Activated CD4-positive, alpha-beta T cell treated with anti-CD3 and anti-CD28 coated beads for 48 hours (primary cell): ENCODE measurements at places on chromosomes 4 and X.

DNA sequence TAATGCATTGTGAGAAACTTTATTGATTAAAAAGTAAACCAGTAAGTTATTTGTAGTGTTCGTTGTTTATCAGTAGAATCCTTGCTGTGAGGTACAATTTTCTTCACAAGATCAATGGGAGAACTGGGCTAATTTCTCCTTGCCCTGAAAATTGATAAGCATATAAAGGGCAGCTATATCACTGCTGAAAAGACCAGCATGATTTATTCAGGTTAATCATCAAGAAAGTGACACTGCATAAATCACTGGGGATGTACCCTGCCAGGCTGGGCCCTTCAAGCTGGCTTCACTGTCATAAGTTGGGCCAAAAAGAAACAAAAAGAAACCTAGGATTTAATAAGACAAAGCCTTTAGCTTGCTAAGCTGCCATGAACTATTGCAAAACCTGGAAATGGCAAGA, 746.7 kb downstream of the STPG2 start:
- DNase-seq: no peak

- DNase-seq: no peak
Measured at GRCh38 chr4:8893624-8894423, 22.2 kb upstream of the HMX1 start.

DNA sequence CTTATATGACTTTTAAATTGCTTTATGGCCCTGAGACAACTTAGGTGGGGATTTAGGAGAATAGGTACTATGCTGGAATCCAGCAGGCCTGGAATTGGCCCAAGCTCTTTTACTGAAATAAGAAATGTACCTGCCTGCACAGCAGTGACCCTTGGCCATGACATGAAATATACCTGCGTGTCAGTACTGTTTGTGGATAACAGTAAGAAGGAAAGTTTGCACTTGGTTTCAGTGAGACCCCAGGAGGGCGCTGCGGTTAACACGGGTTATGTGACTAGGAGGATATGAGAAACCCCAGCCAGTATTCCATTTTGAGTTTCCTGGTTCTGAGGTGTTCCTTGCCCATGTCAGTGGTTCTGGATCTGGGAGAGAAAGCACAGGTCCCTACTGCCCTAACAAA, 5.3 kb downstream of the MTM1 start:
- peak; percentile 43 for DNase-seq

GRCh38 chrX:77431227-77431626, 16.0 kb upstream of the FGF16 start:
- no peak for DNase-seq

GRCh38 chrX:125005863-125006262, 313.8 kb upstream of the TEX13C start:
- DNase-seq: no peak

DNA sequence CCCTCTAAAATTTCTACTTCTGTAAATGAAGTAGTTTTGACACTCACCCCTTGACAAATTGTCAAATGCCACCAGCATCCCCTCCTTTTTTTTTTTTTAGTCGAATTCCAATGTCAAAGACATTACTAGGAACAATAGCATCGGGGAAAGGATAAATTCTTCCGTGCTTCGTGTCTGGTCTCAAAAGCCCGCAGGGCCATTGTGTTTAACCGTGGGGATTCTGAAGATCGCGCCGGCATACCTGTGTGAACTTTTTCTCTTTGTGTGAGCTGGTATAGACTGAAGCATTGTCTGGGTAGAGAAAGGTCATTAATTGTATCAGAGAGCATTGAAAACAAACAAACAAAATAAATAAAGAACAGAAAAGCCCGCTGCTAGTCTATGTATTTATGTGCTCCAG, 313.9 kb downstream of the ASMT start:
- DNase-seq: no peak

GRCh38 chr4:184409911-184410692, 64.2 kb downstream of the IRF2 start:
- DNase-seq: peak; percentile 24

- no peak for DNase-seq
Measured at GRCh38 chr4:10879411-10880110, 195.0 kb upstream of the CLNK start.

GRCh38 chrX:46580613-46581012, 7.0 kb downstream of the CHST7 start:
- no peak for DNase-seq

DNA sequence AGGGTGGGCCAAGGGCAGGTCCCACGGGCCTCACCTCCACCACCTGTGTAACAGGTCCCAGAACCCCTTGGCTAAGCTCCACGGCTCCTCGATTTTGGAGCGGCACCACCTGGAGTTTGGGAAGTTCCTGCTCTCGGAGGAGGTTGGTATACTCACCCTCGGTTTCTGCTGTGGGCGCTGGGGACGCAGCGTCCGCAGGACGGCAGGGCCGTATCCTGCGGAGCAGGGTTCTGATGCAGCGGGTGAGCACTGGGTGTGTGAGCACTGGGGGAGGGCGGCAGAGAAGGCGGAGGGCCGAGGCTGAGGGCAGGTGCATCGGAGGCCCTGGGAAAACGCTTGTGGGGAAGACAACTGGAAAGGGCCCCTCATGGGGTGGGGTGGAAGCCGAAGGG, 11.0 kb downstream of the ATP5ME start:
- DNase-seq: no peak

GRCh38 chr4:162732876-162733275, 433.8 kb downstream of the NAF1 start:
- DNase-seq: no peak

- DNase-seq: peak; percentile 29
Measured at GRCh38 chrX:20515841-20516461, 249.2 kb upstream of the RPS6KA3 start.

DNA sequence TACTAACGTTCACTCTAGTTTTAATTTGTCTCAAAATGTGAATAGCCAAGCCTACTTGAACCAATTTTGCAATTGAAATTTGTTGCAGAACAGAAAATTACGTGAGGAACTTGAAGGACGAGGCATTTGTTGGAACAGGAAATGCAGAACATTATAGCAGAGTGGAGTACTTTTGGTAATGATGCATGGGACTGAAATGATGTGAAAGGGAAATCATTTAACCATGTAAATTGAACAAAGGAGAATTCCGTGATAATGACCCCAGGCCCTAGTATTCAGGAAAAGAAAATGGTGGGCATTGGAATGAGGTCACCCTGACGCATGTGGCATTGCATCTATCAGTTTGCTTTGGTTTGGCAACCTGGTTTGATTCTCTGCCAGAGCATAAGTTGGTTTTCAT, 44.9 kb upstream of the BEND4 start:
- DNase-seq: no peak

DNA sequence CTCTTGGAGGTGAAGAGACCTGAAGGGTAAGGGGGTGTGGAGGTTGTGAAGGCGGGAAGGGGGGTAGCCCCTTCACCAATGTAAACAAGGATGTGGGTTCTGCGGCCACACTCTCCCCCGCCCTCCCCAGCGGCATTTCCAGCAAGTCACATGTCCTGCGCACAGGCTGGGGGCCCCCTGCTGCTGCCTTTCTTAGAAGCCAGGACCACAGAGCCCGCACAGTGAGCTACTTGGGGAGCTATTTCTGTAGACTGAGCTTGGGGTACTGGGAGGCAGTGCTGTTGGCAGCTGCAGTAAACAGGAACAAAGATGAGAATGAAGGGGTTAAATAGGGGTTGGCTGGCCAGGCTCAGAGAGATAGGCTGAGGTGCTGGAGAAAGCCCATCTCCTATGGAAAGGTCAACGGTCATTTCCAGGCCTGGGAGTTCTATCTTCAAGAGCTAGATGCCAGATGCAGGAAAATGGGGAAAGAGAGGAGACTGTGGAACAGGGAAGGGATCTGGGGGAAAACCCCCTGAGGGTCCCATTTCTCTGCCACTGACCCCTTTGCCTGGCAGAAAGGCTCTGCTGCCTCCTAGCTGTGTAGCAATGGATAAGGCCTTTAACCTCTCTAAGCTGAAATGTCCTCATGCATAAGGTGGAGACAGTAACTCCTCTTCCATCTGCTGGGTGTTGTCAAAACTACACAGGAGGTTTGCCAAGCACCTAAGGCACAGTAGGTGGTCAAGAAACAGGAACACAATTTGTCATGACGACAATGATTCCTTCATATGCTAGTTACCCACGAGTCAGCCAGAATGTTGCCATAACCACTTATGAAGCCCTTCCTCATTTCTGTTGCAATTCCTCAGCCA, 18.5 kb upstream of the PIM2 start:
- peak; percentile 92 for DNase-seq

- DNase-seq: no peak
Measured at GRCh38 chr4:169098054-169098497, 88.0 kb upstream of the CBR4 start.

DNA sequence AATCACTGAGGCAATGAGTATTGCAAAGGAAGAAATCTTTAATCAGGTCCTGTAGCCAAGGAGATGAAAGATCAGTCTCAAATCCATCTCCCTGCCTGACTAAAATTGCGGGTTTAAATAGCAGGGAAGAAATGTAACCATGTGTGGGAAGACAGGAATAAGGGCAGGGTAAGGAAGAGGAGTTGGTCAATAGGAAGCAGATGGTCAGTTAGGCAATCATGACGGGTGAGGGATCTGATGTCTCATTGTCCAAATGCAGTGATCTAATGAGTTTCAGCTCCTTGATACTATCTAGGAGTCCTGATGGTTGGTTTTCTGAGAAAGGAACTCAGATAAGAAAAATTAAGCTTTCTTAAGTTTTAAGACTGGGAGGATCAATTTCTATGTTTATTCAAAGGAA, 200.8 kb downstream of the SPATA18 start:
- no peak for DNase-seq

DNA sequence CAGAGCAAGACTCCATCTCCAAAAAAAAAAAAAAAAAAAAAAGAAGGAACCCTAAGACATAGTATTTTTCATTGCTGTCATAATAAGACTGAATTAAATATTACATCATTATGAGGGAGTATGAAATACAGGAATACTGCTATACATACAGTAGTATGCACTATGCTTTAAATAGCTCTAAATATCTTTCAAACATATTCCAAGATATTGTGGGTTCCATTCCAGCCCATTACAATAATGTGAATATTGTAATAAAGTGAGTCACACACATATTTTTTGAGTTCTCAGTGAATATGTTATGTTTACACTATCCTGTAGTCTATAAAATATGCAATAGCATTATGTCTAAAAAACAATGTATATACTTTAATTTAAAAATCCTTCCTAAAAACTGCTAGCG, 64.8 kb downstream of the GPM6A start:
- no peak for DNase-seq

- DNase-seq: no peak
Measured at GRCh38 chrX:117274965-117275364, 812.2 kb upstream of the CT83 start.

- DNase-seq: peak; percentile 39
Measured at GRCh38 chrX:8981723-8982122, 52.2 kb downstream of the FAM9B start.

- no peak for DNase-seq
Measured at GRCh38 chr4:5399790-5400421, 308.5 kb downstream of the EVC2 start.

DNA sequence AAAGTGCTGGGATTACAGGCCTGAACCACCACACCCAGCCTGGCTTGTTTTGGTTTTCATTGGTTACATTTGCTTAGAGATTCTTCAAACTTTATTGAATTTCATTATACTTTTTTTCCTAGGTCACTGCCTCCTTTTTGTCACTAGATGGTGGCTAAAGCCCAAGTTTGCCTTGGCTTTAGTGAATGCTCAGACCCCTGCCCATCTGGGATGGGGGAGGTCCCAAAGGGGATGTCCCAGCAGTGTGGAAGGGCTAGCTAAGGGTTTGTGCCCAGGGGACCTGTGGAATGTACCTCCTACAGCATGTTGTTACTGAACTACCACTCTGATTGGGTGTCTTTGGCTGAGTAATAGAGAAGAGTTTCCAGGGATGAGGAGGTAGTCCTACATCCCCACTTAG, 58.4 kb downstream of the CEP135 start:
- no peak for DNase-seq

DNA sequence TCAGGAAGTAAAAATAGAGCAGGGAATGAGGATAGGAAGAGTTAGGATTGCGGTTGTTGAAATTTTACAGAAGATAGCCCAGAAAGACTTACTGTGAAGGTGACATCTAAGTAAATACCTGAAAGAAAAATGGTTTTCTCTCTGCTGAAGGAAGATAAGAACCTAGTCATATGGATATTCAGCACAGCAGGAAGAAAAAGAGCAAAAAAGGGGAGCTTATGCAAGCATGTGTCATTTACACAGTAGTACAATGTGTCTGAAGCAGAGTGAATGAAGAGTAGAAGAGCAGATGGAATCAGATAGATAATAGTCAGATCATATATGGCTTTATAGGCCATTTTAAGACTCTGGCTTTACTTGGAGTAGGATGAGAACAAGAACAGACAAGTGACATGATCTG, 126.9 kb upstream of the TENT5D start:
- no peak for DNase-seq

GRCh38 chrX:110145854-110146253, 142.9 kb downstream of the TMEM164 start:
- peak; percentile 13 for DNase-seq
